ENCODE measurements at places on chromosomes 4 and X.

- no peak for DNase-seq
Observed at GRCh38 chr4:110492522-110492921, 16.6 kb downstream of the ENPEP start.

- no peak for DNase-seq
Observed at GRCh38 chr4:75327804-75328512, 186.2 kb downstream of the RCHY1 start.

DNA sequence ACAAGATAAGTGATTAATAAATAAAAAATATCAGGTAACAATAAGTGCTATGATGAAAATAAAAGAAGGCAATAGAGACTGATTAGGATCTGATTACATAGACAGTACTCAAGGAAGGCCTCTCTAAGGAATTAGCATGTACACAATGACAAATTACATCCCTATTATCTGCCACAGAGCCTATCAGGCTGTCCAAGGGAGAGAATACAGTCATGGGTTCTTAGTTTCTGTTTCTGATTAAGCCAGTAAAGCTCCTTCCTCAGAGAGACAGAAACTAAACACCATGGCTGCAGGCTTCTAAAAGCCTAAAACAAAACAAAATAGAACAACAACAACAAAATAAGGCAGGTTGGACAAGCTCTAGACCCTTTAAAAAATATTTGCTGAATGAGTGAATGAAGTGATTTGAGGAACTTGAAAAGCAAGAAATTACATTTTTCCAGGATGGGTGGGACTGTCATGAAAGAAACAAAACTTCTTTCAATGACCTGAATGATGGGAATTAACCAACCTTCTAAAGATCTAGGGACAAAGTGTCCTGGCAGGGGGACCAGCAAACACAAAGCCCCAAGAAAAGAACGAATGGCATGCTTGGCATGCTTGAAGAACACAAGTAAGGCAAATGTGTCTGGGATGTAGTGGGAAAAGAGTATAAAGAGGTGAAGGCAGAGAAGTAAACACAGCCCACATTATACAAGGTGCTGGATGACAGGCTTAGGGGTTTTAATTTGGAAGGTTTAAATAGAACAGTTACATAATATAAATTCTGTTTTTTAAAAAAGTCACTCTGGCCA is 44.1 kb downstream of the NAA11 start:
- DNase-seq = no peak

DNA sequence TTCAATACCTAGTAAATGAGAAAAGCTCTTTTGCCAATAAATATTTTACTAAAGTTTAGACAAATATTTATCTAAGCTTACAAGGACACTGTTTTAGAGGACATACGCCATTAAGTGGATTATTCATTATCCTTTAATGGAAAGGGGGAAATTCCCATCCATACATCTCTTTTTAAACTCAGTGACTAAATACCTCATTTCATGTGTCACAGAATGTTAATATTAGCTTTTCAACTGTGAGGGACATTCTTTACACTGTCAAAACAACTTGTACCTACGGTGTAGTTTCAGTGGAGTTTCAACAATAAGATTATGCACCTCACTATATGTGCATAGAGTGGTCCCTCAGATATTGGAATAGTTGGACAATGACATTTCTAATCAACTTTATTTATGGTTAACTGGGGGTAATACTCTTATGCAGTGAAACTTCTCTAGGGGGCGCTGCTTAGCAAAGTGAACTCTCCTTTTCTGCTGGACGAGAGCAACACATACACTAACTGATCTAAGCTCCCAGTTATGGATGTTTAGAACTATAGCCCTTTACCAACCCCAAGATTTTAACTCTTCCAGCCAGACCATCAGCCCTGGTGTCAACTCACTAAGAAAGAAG is 9.7 kb downstream of the HS6ST2 start:
- DNase-seq = no peak

DNA sequence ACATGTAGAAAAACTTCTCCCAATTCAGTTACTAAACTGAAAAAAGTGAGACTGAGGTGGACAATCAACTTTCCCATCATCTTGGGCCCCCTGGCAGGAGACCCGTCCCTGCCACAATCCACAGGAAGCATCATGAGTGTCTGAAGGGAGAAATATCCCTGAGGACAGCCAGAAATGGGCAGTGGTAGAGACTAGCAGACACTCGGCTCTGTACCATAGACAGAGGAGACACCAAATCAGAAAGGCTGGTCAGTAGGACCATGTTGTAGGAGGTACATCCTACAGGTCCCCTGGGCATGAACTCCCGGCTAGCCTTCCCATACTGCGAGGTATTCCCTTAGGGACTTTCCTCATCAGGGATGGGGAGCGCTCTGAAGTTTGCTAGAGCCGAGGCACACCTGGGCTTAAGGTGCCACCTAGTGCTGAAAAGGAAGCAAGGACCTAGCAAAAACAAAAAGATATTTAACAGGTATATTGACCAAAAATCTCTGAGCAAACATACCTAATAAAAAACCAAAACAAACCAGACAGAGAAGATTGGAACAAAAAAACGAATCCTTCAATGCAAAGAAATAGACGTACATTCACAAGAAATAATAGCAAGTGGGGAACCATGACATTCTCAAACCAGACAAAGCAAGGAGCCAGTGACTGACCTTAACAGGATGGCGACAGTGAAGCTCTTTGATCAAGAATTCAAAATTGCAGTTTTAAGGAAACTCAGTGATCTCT is 55.6 kb downstream of the HAUS3 start:
- no peak for DNase-seq

All from activated CD4-positive, alpha-beta T cell treated with anti-CD3 and anti-CD28 coated beads for 48 hours (primary cell).